ENCODE measurements at places on chromosomes 7 and 10.

DNA sequence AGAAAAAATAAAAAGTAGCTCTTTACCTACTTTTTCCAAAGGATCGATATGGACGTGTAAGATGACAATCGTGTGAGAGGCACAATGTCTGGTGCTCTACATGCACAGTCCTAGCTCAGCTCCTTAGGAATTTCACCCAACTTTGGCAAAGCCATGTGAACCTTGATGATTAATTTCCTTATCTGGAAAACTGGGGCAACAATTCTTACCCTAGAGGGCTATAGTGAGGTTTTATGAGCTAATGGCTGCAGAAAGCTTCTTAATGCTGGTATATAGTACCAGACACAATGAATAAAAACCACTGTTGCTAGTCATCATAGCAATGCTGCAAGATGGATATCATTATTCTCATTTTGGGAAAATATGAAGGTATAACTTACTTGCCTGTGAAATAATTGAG lies 202.7 kb downstream of the PARD3 start:
- DNase-seq: no peak

DNA sequence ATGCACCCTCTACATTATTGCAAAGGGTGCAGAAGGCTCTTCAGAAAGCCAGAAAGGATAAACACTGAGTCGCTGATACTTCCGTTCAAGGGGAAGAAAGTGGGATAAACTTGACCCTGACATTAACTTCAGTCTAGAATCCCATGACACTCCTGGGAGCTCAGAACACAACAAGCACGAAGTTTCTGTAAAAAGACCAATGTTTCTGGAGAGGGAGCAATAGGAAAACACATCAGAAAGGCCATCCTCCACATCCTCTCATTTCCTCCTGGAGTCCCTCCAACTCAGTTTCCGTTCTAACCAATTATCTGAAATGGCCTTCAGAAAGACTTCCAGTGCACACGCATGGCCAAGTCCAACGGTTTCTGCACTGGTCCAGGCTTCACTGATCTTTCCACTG lies 113.5 kb downstream of the SORBS1 start:
- DNase-seq: no peak

DNA sequence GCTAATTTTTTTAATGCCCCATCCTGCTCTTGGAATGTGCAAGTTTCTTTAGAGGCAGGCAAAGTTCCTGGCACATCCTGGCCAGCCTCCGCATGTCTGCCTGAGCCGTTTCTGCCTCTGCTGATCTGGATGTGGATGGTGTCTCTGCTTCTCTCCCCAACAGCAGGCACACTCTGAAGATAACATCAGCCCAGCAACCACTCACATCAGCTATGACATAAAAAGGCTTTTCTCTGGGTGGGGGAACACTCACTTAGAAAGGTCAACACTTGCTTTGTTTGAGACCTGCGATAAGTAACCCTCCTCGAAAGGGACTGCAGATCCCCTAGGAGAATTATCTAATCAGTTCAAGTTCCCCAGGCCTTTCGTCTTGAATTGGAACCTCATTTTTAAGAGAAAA lies 142.9 kb downstream of the FGFR2 start:
- DNase-seq: no peak

DNA sequence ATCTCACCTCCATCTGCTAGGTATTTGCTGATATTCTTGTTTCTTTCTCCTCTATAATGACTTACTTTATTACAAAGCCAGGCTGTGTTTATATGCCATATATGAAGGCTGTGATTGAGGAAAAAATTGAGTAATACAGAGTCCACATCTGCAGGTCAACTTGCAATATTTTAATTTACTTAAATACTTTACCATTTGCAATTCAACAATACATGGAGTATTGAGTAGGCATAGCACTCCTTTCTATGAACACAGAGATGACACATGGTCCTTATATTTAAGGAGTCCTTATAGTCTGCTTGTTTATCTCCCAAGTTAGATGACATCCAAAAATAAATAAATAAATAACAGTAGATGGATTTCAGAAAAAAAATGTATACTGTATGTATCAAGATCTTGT lies 96.4 kb downstream of the LRRC18 start:
- no peak for DNase-seq

DNA sequence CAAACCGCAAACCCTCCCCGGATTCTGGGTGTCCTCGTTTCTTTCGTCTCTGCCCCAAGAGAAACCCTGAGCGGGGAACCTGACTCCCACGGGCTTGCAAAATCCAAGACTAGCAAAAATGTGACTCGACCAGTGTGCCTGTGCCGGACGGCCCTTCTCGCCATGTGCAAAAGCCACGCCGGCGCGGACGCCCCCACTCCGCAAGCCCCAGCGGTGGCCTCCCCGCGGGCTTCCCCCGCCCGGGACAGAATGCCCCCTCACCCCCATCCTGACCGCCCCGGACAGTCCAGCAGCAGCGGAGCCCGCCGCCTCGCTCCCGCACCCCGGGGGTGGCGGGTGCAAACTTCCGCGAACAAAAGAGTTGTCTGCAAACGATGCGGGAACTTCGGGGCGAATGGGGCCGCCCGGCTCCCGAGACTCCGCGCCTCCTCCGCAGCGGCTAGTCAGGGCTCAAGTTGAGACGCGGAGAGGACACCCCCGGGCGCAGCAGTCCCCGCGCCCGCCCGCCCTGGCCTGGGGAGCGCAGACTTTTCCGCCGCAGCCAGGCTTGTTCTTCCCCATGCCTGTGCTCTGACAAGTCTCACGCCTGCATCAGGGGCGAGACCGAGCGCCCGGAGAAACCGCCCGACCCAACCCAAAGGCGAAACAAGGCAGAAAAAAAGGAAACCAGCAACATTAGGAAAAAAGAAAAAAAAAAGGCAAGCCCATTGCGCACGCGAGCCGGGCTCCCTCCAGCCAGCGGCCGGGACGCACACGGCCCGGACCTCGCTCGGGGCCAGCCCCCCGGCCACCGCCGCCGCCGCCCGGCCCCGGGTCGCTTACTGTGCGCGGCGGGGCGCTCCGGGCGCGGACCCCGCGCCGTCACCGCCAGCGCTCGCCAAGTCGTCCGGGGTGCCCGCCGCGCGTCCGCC lies 732 bp downstream of the FAM53B start:
- no peak for DNase-seq

DNA sequence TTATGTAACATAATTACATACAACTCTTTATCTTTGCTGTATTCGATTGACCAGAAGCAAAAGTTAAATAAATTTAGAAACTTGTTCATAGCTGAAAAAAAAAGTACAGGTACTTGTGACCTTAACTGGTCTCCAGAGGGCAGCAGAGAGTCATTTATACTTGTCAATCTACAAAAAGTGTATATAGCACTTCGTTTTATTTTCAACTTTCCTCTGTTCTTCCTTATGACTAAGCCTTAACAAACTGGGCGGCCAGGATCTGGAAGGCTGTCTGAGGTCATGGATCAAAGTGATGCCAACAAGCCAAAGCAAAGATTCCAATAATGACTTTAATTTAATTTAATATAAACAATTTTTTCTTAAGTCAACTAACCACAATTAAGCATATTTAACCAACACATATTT lies 29.8 kb downstream of the C10orf67 start:
- DNase-seq: no peak

GRCh38 chr10:51638737-51639136 lies 60.7 kb downstream of the CSTF2T start:
- no peak for DNase-seq

DNA sequence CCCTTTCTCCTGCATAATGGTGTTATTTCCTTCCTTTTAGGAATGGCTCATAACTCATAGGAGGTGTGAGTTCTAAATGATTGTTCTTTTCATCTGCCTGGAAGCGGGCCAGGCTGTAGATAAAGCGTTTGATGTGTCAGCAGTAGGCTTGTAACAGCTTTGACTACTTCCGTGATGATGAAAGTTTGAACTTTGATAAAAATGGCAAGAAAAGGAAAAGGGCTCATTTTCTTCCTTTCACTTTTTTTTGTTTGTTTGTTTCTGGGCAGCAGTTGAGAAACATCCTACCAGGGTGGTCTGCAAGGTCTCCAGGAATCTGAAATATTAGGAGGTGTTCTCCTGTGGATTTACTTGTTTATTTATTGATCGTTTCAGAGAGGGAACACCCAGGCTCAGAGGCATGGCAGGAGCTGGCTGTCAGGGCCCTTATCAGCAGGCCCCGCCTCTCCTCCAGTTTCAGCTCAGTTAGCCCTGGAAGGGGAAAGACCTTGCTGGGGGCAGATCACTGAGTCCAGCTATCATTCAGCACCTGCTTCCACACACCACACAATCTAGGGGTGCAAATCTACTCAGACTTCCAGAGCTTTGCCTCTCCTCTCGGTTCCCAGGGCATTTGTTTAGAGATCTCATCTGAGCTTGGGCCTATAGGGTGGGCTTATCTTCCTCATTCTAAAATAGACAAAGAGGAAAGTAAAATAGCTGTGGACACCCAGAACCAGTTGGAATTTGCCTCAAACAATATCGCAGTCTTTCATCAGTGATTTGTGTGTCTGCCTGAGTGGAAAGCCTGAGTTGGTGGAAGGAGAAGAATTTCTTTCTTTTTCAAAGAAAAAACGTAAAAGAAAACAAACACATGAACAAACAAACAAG lies 130.9 kb downstream of the BMPER start:
- no peak for DNase-seq

GRCh38 chr10:50280049-50280841 lies 28.9 kb upstream of the ASAH2 start:
- DNase-seq: no peak

DNA sequence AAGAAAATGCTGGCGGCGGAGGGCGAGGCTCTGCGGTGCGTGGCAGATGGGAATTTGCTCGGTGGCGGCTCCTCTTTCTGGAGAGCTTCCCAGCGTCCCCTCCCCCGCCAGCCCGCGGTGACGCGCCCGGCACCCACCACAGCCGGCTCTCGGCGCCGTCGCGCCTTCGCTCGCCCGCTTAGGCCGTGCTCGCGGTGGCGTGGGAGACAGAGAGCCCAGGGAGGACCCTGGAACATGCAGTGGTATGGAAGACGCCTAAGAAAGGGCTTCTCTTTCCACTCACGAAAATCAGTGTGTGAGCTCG lies 576 bp upstream of the CSGALNACT2 start:
- DNase-seq: no peak
